ENCODE measurements at places on chromosomes 1 and 21.

DNA sequence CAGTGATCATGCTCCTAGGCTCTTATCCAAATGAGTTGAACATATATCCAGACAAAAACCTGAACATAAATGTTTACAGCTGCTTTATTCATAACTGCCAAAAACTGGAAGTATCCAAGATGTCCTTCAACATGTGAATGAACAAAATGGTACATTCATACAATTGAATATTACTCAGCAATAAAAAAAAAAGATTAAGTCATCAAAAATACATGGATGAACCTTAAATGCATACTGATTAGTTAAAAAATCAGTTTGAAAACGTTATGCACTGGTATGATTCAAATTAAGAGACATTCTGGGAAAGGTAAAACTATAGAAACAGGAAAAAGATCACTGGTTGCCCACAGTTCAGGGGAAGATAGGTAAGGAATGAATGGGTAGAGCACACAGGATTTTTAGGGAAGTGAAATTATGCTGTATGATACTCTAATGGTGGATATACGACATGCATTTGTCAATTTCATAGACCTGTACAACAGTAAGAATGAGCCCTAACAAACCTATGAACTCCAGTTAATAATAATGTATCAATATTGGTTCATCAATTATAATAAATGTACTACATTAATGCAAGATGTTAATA lies 3.1 kb downstream of the LRRC40 start:
- no peak for DNase-seq

- no peak for DNase-seq
Measured at GRCh38 chr1:173508541-173508940, 31.4 kb downstream of the PRDX6 start.

DNA sequence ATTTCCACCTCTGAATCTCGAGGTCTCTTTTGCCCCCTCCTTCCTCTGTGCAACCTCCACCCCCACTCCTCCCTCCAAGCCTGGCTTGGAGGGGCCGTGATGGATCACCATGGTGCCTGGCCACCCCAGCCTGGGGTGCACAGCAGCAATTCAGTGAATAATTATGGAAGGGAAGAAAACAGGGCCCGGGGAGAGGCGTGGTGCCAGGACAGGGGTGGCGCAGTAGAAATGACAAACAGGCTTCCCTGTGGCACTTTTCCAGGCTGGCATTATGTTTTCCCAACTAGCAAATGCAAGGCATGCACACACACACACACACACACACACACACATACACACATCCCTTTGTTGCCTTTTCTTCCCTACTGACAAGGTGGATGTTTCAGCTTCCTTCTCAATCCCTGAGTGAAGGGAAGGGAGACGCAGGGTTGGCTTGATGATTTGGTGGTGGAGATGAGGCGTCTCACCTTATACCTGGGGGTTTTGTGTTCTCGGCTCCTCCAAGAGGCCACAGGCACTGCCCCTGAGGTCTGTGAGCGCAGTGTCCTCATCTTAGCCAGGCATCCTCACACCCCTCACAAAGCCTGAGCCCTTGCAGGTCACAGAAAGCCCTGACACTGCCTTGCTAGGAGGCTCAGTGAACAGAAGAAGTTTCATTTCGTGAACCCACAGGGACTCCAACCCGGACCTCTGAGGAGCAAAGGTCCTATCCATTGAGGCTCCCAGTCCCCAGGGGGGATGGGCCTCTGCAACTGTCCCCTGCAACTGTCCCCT lies 215.8 kb downstream of the MATN1 start:
- DNase-seq, result no peak

- DNase-seq, result no peak
Measured at GRCh38 chr1:11813021-11813420, 7.0 kb downstream of the CLCN6 start.

DNA sequence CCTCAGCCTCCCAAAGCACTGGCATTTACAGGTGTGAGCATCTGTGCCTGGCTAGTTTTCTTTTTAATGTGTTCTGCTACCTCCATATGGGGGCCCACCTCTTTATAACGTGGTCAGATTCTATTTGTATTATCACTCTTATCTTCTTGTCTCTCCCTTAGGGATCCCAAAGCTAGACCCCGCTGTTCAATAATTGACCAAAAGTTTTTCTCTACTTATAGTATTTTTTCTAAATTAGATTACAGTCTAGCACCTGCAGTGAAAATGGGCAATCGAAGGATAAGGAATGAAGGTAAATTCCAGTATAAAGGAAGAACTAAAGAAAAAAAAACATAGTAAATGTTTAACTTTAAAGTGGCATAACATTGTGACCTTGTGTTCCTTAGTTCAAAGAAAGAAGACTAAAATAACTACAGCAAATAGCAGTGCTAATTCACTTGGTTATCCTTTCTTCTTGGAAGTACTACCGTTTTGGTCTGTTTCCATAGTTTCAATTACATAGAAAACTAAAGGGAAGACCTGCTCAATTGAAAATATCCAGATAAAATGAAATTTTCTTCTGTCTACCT lies 24.1 kb downstream of the NFYC start:
- no peak for DNase-seq

DNA sequence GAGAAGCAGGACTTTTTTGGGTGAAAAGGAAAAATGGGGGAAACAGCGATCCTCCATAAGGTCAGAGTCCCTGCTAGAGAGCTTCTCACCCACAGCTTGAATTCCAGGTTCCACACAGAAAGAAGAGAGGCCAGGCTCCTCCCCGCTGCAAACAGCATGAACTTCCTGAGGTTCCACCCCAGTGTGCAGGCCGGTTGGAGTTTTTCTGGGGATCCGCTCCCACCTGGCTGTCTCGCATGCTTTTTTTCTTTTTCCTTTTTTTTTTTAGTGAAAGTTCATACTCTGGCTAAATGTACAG lies 595.1 kb upstream of the ZP4 start:
- no peak for DNase-seq

- peak; percentile 85 for DNase-seq
Measured at GRCh38 chr21:44931137-44931500, 8.7 kb upstream of the SLX9 start.
